ENCODE measurements at places on chromosomes 5 and 9. TPM values are rescaled to one million over a fixed set of nuclear protein-coding genes. Genes with fewer than 3 reads are reported as not detected.

DNA sequence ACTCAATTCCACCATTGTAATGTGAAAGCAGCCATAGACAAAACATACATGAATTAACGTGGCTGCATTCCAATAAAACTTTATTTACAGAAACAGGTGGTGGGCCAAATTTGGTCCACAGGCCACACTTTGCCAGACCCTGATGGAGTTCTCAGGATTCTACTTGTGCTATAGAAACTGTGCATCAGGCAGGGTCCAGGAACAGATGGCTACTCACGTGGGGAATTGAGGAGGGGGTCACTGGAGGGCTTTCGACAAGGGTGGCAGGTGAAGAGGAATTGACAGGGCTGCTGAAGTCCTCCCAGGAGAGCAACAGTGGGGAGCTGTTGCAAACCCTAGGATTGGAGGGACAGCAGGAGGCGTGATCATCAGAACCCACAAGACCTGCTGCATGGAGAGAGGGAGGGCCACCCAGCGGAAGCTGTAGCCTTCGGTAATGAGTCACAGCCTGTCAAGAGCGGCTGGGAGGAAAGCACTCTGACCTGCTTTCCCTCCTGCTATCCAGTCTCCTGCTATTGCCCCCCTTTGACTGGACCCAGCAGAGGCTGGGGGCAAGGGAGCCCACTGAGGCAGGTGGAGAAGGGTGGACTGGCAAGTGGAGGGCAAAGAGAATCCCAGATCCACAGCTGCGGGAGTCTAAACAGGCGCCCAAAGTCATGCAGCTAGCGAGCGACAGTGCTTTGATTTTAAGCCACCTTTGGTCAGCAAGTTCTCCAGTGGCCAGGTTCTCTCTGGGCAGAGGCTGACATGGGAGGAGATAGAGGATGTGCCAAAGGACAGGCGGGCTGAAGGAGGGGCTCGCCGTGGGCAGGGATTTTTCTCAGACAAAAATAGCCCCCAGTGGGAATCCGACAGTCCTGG, 138.3 kb upstream of the SMIM23 start:
- H3K27me3 ChIP-seq, result peaks cover 9% of the 10 kb centered on the region
- H3K27ac ChIP-seq, result no peak overlapping the region
- no peak for DNase-seq
- no peak overlapping the region for H3K4me3 ChIP-seq
- H3K36me3 ChIP-seq, result no peaks in the 10 kb centered on the region

FOXI1 gene
- 0.35 TPM for total RNA-seq

IFNK gene
- not detected for total RNA-seq

DNA sequence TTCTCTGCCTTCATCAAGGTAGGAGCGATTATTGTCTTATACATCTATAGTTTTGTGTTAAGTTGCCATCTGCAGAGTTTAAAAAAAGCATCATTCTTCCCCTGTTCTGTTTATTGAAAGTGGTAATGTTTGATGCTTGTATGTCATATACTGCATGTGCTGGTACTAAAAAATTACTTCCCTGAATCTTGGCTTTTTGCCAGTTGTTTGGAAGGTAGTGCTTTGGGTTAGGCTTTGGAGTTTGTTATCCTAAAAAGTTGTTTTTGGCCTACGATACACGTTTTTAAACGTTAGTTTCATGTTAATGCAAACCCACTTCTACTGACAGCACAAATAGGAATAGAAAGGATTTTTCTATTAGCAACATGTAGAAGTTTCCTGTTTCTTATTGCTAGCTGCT, 158.3 kb downstream of the GIN1 start:
- no peak overlapping the region for H3K27ac ChIP-seq
- DNase-seq, result no peak

DNA sequence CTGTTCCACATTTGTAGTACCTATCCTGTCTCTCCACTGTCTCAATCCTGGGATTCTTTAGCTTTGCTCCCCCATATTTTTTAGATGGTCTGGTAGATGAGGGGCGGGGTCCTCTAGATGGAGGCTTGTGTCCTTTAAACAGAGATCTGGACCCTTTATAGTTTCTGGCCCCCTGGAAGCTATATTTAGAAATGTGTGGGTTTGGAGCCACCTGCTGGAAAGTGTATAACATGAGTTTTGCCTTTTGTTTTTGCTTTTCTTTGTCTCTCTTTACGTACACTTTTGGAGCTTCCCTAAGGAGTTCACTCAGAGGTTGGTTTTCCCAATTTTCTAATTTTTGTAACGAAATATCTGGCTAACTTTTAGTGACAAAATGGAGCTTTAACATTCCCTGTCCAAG, 110.7 kb downstream of the CFAP95 start:
- no peak overlapping the region for H3K4me3 ChIP-seq
- no peak for DNase-seq
- H3K27me3 ChIP-seq, result no peaks in the 10 kb centered on the region
- no peak overlapping the region for H3K27ac ChIP-seq

PCDHA9 gene
- total RNA-seq, result not detected

LCN9 gene
- not detected for total RNA-seq

ABLIM3 gene
- 0.07 TPM for total RNA-seq

- DNase-seq, result no peak
- H3K27ac ChIP-seq, result no peak overlapping the region
- no peaks in the 10 kb centered on the region for H3K27me3 ChIP-seq
- H3K4me1 ChIP-seq, result no peaks in the 10 kb centered on the region
- H3K36me3 ChIP-seq, result peaks cover 3% of the 10 kb centered on the region
Measured at GRCh38 chr9:75937521-75938258, 47.2 kb downstream of the PCSK5 start.

DNA sequence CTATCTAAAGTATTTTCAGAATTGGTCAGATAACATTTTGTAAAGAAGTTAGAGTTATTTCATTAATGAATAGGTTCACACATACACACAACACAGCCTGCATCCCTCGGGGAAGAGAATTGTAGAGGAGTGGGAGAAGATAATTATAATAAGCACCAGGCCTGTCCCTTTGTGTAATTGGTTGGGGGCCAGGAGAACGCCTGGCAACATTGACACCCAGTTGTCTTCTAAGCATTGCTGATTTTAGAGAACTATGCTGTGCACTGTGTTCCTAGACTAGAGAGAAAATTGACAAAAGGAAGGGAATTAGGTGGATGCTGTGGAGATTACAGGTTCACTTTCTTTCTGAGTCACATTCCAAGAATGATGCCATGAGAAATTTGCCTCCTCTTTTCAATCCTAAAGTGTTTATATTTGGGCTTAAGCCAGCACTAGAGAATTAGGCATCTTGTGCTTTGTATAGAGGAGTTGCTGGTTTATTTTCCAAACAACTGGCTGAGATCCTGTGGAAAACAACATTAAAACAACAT, 247.6 kb downstream of the COX7C start:
- no peaks in the 10 kb centered on the region for H3K4me1 ChIP-seq
- no peak overlapping the region for H3K4me3 ChIP-seq
- no peaks in the 10 kb centered on the region for H3K27me3 ChIP-seq
- H3K27ac ChIP-seq, result no peak overlapping the region
- DNase-seq, result no peak

- DNase-seq, result peak; percentile 3
- H3K27me3 ChIP-seq, result peaks cover 26% of the 10 kb centered on the region
- H3K36me3 ChIP-seq, result no peaks in the 10 kb centered on the region
- H3K4me3 ChIP-seq, result no peak overlapping the region
- H3K27ac ChIP-seq, result no peak overlapping the region
Measured at GRCh38 chr9:34929506-34930102, 28.5 kb upstream of the PHF24 start.

- peaks cover 4% of the 10 kb centered on the region for H3K4me1 ChIP-seq
- no peak overlapping the region for H3K4me3 ChIP-seq
- peaks cover 19% of the 10 kb centered on the region for H3K27me3 ChIP-seq
- H3K36me3 ChIP-seq, result no peaks in the 10 kb centered on the region
Measured at GRCh38 chr9:129402371-129402739, 218.5 kb downstream of the C9orf50 start.

DNA sequence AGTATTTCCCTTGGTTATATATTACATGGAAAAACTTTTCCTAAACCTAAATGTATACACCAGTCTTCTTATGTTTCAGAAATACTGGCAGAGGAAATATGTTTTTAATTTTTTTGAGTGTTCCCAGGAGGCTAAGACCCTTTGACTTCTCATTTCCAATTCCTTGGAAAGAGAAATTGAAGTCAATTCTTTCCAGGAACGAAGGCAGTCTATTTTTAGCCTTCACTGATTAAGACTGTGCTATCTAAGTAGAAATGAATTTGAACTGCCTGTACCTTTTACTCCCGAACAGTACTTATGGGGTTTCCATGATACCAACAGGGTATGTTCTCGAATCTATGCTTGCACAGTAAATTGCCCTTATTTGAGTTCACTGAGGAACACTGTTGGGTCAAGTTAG, 340.3 kb upstream of the CD180 start:
- no peak overlapping the region for H3K4me3 ChIP-seq
- H3K36me3 ChIP-seq, result no peaks in the 10 kb centered on the region

GRCh38 chr5:133892774-133893173, 75.7 kb downstream of the C5orf15 start:
- no peaks in the 10 kb centered on the region for H3K4me1 ChIP-seq
- no peak overlapping the region for H3K27ac ChIP-seq
- no peak for DNase-seq
- H3K4me3 ChIP-seq, result no peak overlapping the region
- peaks cover 10% of the 10 kb centered on the region for H3K27me3 ChIP-seq

GRCh38 chr5:122220511-122220910, 91.2 kb downstream of the ZNF474 start:
- H3K4me3 ChIP-seq, result no peak overlapping the region
- no peak overlapping the region for H3K27ac ChIP-seq
- H3K27me3 ChIP-seq, result peaks cover 4% of the 10 kb centered on the region
- DNase-seq, result no peak
- H3K4me1 ChIP-seq, result no peaks in the 10 kb centered on the region

- no peak overlapping the region for H3K4me3 ChIP-seq
- H3K36me3 ChIP-seq, result no peaks in the 10 kb centered on the region
- H3K4me1 ChIP-seq, result no peaks in the 10 kb centered on the region
- peaks cover 2% of the 10 kb centered on the region for H3K27me3 ChIP-seq
- DNase-seq, result no peak
- H3K27ac ChIP-seq, result no peak overlapping the region
Measured at GRCh38 chr5:149018909-149019443, 43.9 kb downstream of the SH3TC2 start.

- no peak for DNase-seq
- H3K27ac ChIP-seq, result peak overlapping the region; percentile 86
- H3K36me3 ChIP-seq, result no peaks in the 10 kb centered on the region
Measured at GRCh38 chr5:149239917-149240316, 31.7 kb upstream of the AFAP1L1 start.

CDHR2 gene
- total RNA-seq, result 2.2 TPM

DNA sequence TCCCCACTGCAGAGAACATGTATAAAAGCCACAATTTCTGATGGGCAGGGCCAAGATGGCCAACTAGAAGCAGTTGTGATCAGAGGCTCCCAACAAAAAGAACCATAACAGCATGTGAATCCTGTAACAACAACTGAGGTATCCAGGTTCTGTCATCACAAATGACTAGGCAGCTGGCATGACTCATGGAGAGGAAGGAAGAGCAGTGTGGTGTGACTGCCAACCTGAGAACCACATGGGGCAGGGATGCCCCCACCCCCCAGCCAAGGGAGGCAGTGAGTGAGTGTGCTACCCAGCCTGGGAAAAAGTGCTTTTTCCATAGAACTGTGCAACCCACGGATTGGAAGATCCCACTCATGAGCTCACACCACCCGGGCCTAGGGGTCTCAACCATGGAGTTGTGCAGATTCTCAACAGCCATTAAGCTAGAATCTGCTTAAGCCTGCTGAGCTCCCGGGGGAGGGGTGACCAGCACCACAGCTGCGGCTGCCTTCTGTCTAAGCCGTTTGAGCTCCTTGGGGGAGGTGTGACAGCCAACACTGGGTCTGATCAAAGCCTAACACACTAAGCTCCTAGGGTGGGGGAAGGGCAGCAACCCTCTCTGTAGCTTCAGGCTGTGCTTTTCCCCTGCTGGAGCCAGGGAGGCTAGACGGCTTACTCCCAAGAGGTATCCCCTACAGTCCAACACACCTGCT, 80.1 kb upstream of the DMAC1 start:
- H3K27ac ChIP-seq, result no peak overlapping the region
- peaks cover 4% of the 10 kb centered on the region for H3K27me3 ChIP-seq
- no peaks in the 10 kb centered on the region for H3K36me3 ChIP-seq
- peaks cover 12% of the 10 kb centered on the region for H3K4me1 ChIP-seq
- H3K4me3 ChIP-seq, result no peak overlapping the region

CAVIN4 gene
- not detected for total RNA-seq

PPIP5K2 gene
- total RNA-seq, result 54.5 TPM

CNTRL gene
- total RNA-seq, result 94.6 TPM

DNA sequence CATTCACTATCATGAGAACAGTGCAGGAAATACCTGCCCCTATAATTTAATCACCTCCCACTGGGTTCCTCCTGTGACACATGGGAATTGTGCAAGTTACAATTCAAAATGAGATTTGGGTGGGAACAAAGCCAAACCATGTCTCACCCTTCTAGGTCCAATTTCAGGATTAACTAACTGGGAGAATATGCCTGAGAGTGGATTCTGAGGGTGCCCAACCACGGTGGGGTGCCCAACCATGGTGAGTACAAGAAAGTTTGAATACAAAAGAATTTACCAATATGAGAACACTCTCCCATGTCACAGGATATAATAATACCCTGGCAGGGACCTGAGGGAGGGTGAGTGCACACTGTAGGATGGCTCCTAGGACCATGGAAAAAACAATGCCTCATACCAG, 17.2 kb upstream of the GDA start:
- no peaks in the 10 kb centered on the region for H3K36me3 ChIP-seq
- no peak overlapping the region for H3K4me3 ChIP-seq
- H3K27ac ChIP-seq, result no peak overlapping the region
- H3K27me3 ChIP-seq, result peaks cover 6% of the 10 kb centered on the region
- H3K4me1 ChIP-seq, result no peaks in the 10 kb centered on the region

CHSY3 gene
- total RNA-seq, result not detected

Data from T-cell (primary cell).